NCI-H446 treated with DMSO at 0.1 percent for 48 hours (cell line): ENCODE measurements at places on chromosomes 5 and 9.

GRCh38 chr5:6516823-6517222 lies 68.2 kb downstream of the UBE2QL1 start:
- DNase-seq, result no peak

- DNase-seq, result no peak
These were observed 42.1 kb upstream of the GPR21 start for GRCh38 chr9:122991370-122991830.

GRCh38 chr9:103458826-103459225 lies 463.7 kb downstream of the CYLC2 start:
- no peak for DNase-seq

DNA sequence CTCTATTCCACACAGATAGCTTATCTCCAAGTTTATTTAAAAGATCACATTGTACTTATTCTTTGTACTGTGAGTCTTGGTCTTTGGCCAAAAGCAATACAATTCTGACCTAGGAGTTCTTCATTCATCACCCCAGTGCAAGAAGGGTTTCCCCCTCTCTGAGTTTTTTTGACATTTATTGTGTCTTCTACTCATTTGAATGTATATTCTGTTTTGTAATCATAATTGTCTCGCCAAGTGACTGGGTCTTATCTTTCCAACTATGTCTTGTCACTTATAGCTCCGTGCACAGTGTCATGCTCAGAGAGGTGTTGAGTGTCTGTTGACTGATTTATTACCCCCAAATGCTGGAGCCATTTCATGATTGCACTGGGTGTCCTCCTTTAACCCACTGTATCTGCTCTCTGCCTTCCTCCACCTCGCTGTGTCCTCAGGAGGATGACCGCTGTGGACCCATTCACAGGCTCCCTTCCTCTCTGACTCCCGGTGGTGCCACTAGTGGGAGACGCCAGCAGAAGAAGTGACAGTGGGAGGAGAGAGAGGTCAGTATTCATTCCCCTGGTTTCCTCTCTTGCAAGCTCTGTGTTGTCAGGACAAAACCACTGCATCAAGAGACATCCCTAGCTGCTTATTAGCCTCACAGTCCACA lies 11.2 kb upstream of the TRIO start:
- DNase-seq, result no peak

DNA sequence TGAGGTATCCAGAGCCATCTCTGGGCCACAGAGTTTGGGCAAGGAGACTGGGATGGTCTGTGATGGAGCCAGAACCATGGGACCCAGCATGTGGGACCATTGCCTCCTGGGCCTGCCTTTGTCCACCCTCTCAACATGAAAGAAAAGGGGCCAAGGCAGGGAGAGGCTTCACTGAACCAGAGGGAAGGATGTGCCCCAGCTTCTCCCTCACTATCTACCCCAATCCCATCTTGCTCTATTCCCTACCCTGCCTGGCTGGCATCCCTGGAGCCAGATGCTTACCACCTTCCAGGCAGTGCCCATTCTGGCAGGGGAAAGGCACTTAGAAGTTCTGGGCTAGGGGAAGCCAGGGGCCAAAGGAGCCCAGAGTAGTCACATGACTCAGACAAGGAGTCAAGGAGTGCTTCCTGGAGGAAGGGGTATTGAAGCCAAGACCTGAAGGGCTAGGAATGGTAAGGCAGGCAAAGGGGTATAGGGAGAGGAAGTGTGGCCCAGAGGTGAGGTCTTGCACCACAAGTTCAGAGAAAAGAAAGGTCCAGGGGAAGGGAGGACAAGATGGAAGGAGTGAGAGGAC lies 9.8 kb downstream of the PDLIM4 start:
- no peak for DNase-seq

GRCh38 chr9:98255061-98255577 lies 330 bp downstream of the TBC1D2 start:
- no peak for DNase-seq

- DNase-seq, result no peak
These were observed 155.6 kb downstream of the TRIM32 start for GRCh38 chr9:116842658-116843057.
